NCI-H2029 (cell line): ENCODE measurements at places on chromosomes 12 and 14.

DNA sequence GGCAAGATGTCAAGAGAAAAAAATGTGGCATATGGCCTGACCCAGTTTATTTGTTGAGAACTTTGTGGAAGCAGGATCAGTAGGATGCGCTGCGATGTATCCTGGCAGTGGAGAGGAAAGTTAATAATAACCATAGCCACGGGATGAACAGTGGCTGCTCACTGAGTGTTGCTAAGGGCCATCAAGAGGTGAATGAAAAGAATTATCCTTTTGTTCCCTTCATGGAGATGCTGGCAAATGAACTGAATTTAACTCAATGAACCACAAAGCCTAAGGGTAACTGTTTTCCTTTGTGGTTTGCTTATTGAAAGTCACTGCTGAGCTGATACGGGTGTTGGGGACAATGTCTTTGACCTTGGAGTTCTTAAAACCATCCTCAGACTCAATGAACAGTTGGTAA is 476.5 kb downstream of the APAF1 start:
- peak; percentile 38 for DNase-seq

DNA sequence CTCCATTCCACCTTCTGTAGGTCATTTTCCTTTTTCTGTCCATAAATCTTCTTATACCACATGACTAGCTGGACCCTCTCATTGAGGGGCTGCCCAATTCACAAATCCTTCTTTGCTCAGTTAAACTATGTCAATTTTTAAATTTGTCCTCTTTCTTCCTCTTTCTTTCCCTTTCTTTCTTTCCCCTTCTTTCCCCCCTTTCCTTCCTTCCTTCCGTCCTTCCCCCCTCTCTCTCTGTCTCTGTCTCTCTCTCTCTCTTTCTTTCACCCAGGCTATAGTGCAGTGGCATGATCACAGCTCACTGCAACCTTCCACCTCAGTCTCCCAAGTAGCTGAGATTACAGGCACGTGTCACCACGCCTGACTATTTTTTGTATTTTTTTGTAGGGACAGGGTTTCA is 47.1 kb upstream of the TMEM263 start:
- DNase-seq: no peak

DNA sequence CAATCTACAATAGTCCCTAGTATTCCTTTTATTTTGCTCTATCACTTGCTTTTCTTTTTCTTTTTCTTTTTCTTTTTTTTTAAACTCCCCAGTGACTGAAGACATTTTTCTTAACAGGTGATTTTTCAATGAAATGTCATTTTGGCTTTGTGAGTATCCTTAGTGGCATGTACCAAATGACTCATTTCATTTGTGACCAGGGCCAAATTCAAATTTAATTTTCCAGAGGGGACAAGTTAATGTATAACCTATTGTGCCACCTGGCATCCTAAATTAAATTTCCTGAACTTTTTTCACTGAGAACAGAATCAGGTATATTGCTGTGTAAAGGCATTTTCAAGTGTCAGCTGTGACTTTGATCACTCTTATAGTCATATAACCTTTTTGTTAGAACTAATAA is 39.7 kb upstream of the SYT1 start:
- DNase-seq: no peak

DNA sequence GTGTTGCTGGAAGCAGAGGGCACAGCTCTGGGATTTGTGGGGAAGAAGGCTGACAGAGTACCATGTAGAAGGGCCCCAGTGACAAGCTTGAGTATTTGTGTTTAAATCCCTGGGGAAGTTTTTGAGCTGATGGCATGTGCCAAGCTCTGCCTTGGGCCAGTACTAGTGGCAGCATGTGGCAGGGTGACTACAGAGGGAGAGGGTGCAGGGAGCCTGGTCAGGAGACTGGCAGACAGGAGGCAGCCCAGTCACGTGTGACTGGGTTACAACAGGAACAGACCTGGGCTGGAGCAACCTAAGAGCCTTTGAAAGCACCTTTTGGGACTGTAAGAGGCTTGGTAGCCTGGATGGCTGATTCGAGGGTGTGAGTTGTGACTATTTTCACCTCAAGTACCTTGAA is 112.1 kb downstream of the TSPAN9 start:
- DNase-seq: no peak

- peak; percentile 98 for DNase-seq
These were observed 61.7 kb upstream of the BCL2L14 start for GRCh38 chr12:12008931-12009611.

DNA sequence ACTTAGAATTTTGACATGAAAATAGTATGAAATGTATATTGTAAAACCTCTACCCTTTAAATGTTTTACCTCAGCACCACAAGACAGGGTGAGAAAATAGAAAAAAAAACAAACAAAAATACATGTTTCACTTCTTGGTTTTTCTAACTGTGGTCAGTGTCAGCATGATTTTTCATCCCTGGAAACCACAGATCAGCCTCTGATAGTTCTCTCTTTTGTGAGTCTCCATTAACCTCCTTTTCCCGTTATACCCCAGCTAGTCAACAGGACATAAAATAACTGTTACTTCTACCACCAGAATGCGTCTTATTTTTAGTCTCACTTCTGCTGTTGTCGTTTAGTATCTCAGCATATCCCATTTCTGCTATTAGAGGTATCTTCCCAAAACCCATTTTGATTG is 48.3 kb upstream of the KCNMB4 start:
- no peak for DNase-seq

DNA sequence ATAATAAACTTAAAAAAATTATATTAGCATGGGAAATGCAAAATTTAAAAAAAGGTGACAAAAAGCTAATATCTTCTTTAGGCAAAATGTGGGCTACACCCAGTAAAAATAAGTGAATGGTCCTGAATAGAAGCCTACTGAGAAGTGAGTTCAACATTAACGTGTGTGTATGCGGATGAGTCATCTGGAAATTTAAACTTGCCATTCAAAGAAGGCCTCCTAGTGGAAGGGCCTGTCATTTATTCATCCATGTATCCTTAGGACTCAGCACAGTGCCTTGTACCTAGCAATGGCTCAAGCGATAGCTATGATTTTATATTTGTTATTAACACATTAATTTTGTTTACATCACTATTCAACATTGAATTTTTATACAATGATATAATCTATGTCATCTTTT is 226.2 kb downstream of the NUBPL start:
- no peak for DNase-seq

GRCh38 chr12:22480016-22480415 is 64.3 kb downstream of the C2CD5 start:
- no peak for DNase-seq

DNA sequence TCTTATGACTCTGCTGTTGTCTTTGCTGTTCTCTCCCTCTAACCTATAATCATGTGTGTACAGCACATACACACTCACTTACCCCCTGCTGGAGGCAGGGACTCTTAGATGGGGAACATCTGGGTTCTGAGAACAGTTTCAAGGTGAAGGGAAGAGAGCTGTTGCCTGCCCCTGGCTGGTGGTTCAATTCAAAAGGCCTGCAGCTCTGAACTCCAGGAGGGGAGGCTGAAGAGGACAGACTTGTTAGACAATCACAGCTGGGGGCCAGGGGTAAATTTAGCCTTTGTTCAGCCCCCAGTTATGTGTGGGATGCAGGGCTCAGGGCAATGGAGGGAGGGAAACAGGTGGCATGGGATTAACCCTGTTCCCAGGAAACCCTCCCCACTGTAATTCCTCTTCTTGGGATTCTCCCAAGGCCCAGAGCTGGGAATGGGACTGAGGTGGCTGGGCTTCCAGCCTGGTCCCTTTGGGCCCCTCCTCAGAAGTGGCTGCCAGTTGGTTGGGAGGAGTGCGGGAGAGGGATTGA is 1.9 kb downstream of the MYL6B start:
- DNase-seq: no peak

DNA sequence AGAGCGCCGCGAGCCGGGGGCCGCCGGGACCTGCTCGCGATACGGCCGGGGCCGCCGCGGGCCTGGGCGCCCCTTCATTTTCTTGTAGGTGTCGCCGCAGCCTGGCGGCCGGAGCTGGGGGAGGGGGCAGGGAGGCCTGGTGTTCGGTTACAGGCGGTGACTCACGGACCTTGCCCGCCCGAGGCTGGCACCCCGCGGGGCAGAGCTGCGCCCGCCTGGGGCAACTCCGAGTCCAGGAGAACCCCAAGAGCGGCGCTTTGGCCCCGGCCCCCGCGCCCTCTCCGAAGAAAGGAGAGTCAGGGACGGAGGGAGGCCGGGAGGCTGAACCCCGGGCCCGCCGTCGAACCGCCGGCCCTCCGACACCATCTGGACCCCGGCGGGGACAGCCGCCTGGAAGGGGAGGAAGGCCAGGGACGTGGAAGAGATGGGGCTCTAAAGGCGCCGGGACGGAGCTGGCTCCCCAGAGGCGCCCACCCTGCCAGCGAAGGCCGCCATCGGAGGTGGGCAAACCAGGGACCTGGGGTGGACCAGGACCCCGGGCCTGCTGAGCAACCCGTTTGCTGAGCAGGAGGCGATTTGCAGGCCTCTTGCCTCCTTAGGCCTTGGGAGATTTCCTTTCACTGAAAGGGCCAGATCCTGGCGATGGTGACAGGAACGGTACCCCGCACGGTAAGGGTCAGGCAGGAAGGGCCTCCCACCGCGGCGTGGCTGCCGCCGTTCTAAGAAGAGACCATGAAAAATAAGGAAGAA is 843 bp upstream of the NUAK1 start:
- DNase-seq: peak; percentile 54

DNA sequence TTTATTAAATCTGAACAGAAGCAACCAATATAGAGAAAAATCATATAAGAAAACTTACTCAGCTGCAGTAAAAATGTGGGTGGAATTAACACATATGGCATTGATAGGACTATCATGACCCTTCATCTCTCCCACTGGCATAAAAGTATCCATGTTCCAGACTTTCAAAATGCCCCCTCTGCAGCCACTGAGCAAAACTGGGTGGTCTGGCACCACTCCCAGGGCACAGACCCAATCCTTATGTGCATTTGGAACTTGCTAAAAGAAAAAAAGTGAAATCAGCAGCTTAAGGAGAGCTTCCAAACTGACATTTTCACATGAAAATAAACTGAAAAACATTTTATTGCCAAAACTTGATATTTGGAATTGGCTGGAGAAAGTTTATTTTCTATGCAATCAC is 141.5 kb downstream of the KIF21A start:
- no peak for DNase-seq

- DNase-seq: no peak
These were observed 43.2 kb upstream of the MEG3 start for GRCh38 chr14:100782516-100783320.
